CD4-positive, alpha-beta T cell treated with Interleukin-1 beta for 1 hour (primary cell): ENCODE measurements at places on chromosomes 13 and 19.
A peak's percentile ranks its signal among the peaks of the same experiment; 100 is the strongest.

GRCh38 chr19:19120308-19121231 lies 17.7 kb downstream of the TMEM161A start:
- DNase-seq: no peak

GRCh38 chr13:40077396-40078027 lies 422.1 kb downstream of the COG6 start:
- DNase-seq: no peak

GRCh38 chr13:48446464-48446863 lies 33.6 kb upstream of the LPAR6 start:
- no peak for DNase-seq

- DNase-seq: no peak
These were observed 14.5 kb downstream of the FCGBP start for GRCh38 chr19:39919976-39920375.

- DNase-seq: peak; percentile 48
These were observed 15.1 kb downstream of the CCDC97 start for GRCh38 chr19:41324921-41325639.

- no peak for DNase-seq
These were observed 20.4 kb downstream of the NOSIP start for GRCh38 chr19:49559928-49560327.

DNA sequence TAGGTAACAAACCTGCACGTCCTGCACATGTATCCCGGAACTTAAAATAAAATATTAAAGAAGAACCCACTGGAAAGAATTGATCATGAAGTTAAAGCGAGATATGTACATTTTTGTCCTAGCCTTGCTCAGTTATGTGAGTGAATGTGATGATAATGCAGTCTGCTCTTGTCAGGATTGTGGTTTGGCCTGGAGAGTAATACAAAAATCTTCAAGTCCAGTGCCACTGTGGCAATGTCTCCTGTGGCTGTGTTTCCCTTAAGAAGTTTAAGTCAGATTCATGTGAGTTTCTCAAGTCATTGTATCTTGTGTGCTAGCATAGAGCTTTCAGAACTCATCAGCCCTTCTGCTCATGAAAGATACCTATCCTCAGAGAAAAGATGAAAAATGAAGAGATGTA lies 18.0 kb upstream of the ITGBL1 start:
- DNase-seq: no peak

DNA sequence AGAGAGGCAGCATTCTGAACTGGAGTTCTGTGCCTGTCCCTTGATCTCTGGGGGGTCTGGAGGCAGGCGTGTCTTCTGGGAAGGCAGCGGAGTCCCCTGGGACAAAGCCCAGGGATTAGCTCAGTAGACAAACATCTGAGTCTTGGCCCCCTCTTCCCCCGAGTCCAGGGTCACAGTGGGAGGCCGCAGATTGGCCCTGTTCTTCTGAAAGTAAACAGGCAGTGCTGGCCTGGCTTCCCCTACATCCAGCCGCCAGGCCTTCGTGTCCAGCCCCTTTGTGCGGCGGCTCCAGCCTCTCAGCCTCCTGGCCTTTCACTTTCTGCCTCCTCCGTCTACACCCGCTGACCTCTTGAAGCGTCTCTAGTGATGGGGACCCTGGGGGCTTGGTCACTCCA lies 989 bp downstream of the NFILZ start:
- no peak for DNase-seq

DNA sequence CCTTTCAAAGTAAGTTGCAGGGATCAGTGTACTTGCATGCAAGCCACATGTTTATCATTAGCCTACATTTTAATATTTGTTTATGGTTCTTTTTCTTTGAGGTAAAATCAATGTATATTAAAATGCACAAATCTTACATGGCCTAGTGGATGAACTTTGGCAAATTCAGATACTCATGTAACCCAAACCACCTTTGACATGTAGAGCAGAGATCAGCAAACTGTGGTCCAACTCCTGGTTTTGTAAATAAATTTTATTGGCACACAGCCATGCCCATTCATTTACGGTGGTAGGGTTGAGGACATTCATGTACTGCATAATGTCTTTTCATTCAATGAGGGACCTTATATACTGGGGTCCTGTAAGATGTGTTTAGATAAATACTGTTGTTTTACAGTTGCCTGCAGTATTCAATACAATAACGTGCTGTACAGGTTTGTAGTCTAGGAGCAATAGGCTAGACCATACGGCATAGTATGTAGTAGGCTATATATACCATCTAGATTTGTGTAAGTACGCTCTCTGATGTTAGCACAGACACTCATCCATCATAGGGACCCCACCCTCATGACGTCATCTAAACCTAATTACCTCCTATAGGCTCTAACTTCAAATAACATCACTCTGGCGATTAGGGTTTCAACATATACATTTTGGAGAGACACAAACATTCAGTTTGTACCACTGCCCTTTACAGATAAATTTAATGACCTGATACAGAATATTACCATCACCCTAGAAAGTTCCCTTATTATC lies 5.7 kb downstream of the NDFIP2 start:
- no peak for DNase-seq

DNA sequence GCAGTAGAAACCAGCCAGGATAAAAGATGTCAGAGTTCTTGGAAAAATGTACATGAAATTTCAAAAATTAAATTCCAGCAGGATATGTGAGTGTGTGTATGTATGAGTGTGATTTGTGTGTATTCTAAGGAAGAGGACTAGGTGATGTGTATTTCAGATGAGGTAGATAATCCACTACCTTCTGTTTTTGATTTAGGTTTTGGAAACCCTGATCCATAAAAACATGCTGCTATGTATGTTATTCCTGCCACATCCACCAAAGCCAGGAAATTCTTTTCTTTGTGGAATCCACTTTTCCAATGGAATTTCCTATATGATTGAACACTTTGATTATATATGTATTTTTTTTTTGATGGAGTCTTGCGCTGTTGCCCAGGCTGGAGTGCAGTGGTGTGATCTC lies 276.9 kb downstream of the UQCRFS1 start:
- no peak for DNase-seq

DNA sequence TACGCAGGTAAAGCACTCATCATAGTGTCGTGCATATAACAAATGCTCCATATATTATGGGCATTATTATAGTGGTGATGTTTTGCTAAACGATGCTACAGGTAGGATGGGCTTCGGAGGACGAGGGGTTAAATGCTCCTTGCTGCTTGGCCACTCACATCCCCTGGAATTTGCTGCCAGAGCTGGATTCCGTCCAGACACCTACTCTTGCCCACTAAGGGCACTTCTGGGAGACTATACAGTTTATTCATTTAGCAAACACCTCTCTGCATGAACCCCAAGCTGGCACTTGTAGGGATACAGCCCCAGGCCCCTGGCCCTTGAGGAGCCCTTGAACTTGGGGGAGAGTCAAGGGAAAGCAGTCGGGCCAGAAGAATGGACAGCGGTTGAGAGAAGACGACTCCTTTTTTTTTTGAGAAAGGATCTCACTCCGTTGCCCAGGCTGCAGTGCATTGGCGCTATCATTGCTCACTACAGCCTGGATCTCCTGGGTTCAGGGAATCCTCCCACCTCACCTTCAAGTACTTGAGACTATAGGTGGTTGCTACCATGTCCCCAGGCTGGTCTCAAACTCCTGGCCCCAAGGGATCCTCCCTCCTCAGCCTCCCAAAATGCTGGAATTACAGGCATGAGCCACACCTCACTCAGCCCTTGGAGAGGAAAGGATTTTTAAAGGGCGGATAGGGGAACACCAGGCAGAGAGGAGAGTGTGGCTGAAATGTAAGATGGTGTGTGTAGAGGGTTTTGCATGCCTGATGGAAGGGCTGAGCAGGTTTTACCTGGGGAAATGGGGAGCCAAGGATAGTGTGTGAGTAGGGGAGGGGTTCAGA lies 1.1 kb upstream of the MRPL34 start:
- DNase-seq: no peak

- DNase-seq: no peak
These were observed 27.3 kb upstream of the LDLR start for GRCh38 chr19:11061952-11062351.

- DNase-seq: no peak
These were observed 4.0 kb upstream of the HOOK2 start for GRCh38 chr19:12779162-12779993.

DNA sequence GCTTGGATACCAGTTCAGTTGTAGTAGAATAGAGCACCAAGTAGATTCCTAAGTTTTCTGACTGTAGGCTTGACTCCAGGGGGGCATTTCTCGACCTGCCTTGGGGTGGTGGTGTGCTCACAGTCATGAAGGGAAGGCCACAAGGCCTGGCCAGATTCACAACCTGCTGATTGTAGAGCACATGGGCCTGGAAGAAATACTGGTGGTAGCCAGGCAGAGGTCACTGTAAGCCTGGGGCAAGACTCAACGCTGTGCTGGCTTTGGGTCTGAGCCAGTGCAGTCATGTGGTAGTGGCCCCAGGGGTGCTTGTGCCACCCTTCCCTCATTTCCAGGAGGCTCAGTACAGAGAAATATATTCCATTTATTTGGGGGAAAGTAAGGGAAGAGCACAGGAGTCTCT lies 832.3 kb upstream of the SLC10A2 start:
- no peak for DNase-seq

- DNase-seq: peak; percentile 67
These were observed 1.0 kb upstream of the UBE2M start for GRCh38 chr19:58559275-58560006.

DNA sequence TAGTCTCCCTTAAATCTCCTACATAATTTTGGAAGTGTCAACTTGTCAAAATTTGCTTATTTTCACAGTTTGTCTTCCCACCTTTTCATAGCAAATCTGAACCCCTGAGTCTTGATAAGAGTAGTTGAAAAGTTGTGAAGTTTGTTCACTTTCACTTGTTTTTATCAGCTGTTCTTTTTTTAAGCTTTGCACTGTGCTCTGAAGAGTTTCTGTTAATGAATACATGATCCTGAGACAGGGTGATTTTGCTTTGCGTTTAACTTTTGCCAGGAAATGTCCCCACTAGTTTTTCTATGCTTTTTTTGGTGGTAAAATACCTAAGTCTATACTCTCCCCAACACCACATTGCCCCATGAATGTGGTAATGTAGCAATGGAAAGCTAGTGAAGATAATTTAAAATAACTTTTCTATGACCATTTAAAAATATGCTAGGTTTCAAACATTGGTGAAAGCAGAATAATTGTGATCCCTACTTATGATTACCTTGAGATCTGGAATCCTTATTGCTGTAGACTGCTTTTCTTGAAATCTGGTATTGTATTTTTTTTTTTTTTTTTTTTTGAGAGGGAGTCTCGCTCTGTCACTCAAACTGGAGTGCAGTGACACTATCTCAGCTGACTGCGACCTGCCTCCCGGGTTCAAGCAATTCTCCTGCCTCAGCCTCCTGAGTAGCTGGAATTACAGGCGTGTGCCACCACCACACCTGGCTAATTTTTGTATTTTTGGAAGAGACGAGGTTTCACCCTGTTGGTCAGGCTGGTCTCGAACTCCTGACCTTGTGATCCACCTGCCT lies 5.4 kb downstream of the NUP58 start:
- DNase-seq: no peak

GRCh38 chr19:11375143-11375948 lies 880 bp downstream of the SWSAP1 start:
- peak; percentile 79 for DNase-seq

GRCh38 chr13:48726711-48727110 lies 73.0 kb downstream of the CYSLTR2 start:
- no peak for DNase-seq

- DNase-seq: no peak
These were observed 9.4 kb downstream of the USHBP1 start for GRCh38 chr19:17255150-17255621.

DNA sequence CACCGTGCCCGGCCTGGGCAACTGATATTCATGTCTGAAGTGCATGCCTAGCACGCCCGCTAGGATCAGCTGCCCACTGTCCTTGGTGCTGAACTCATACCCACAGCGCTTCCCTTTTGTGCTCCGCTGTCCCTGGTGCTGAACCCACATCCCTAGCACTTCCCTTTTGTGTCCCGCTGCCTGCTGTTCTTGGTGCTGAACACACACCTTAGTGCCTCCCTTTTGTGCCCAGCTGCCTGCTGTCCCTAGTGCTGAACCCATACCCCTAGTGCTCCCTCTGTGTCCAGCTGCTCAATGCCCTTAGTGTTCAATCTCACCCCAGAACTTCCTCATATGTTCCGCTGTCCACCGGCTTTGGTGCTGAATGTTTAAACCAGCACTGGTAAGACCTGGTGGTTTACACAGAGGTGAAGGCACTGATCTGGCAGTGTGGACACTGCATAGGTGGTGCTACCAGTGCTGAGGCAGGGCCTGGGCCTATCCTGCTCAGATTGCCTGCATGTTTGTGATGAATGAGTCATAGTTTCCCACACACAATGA lies 26.3 kb upstream of the SIGLEC11 start:
- DNase-seq: peak; percentile 81

DNA sequence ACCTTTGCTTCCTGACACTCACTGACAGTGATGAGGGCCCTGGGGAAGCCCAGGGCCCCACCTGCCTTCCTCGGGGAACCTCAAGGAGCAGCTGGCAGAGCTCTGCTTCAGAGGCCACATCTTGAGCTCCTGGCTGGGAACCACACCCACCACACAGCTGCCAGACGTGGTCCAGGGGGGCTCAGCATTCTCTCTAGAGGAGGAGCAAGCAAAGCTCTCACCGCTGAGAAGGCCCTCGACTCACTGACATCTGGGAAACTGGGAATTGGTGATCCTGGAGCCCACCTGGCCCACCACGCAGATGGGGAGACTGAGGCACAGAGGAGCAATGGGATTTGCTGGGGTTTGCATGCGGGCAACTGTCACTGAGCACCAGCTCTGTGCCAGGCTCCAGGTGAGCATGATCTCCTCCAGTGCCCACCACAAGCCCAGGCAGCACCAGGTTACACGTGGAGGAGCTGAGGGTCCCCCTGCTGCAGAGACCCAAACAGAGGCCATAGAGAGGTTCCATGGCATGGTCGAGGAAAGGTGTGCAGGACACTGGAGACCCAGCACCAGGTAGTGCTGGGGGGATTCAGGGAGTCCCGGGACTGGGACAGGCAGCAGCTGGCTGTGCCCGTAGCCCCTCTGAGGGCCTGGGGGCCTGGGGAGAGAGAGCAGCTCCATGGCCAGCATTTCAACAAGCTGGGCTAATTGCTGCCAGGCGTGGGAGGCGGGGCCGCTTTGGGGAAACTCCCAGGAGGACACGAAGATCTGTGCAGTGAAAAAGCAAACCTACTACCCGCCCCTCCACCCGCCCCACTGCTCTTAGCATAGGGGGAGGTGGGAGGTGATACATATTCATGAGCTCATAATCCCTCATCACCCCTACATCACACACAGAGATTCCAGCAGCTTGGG lies 33.4 kb downstream of the PEPD start:
- DNase-seq: no peak

GRCh38 chr13:99281811-99282263 lies 23.7 kb upstream of the GPR18 start:
- peak; percentile 88 for DNase-seq

- DNase-seq: peak; percentile 90
These were observed 11.1 kb downstream of the CIC start for GRCh38 chr19:42279902-42280814.

DNA sequence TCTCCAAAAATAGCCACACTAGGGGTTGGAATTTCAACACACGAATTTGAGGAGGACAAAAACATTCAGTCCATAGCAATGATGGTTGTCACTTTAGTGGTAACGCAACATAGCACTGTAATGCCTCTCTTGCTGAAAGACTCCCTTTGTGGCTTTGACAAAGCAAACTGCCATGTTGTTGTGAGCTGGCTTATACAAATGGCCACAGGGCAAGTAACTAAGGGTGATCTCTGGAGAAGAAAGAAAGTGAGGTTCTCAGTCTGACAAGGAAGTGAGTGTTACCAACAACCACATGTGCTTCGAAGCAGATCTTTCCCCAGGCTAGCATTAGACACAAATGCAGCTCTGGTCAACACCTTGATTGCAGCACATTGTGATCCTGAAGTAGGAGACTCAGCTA lies 79.1 kb upstream of the PCDH17 start:
- DNase-seq: no peak
